ENCODE measurements at places on chromosomes 5 and 9. TPM values are rescaled to one million over a fixed set of nuclear protein-coding genes. Genes with fewer than 3 reads are reported as not detected.

The GABRA6 gene
- polyA plus RNA-seq: not detected

GRCh38 chr9:84141741-84142370 is 161.3 kb downstream of the RMI1 start:
- DNase-seq: no peak

DNA sequence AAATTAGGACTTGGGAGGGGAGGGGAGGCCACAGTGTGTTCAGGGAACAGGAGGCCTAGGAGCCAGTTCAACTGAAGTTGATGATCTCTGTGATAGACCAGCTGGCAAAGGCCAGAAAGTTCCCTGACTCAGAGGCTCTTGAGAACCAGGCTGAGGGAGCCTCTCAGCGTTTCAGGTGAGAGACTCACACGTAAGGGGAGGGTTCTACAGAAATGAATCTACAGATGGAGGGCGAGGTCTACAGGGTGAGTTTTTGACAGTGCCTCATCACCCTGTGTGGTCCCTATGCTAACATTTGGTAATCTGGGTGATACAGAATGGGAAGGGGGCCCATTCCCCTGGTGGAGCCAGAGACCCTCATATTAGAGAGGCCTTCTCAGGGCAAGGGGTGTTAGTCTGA is 32.0 kb downstream of the ENHO start:
- DNase-seq: no peak

The IFNA21 gene
- 0.13 TPM for polyA plus RNA-seq

All from large intestine (tissue), 12 donors.